Inflammatory macrophage treated with lipopolysaccharide for 4 hours (primary cell): ENCODE measurements at places on chromosomes 16 and 17.

GRCh38 chr16:68319185-68319908, 8.5 kb downstream of the PRMT7 start:
- DNase-seq = no peak

DNA sequence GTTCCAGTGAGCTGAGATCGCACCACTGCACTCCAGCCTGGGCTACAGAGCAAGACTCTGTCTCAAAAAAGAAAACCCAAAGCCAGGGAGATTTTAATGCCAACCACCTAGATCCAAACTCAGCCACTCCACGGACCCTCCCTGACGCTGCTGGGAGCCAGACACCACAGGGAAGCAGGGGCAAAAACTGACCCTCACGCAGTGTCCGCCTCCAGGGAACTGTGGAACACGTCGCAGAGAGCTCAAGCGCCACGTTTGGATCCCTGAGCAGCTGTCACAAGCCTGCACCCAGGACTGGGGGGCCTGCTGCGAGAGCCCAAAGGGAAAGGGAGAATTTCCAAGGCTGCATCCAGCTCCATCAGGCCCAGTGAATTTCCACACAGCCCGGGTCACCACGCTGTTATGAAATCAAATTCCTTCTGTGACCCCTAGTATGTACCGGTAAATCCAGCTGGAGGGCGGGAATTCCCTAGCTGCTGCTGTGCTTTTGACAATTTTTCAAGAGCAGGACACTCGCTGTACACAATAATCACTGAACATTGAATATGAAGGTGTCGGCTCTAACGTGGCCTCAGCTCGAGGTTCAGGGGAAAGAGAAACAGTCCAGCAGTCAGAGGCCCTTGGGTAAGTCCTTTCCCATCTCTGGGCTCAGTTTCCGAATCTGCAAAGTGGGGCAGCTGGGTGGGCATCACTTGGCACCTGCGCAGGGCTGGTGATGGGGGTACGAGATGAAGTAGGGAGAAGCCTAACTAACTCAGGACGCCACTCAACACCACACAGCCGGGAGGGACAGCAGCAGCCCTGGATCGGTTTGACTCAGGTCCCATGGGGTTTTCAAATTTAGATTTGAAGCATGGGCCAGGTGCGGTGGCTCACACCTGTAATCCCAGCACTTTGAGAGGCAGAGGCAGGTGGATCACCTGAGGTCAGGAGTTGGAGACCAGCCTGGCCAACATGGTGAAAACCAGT, 8.6 kb downstream of the CARHSP1 start:
- no peak for DNase-seq

- no peak for DNase-seq
Measured at GRCh38 chr16:77787452-77787851, 912 bp upstream of the VAT1L start.

GRCh38 chr17:28926786-28927185, 23.9 kb upstream of the DHRS13 start:
- DNase-seq = no peak

DNA sequence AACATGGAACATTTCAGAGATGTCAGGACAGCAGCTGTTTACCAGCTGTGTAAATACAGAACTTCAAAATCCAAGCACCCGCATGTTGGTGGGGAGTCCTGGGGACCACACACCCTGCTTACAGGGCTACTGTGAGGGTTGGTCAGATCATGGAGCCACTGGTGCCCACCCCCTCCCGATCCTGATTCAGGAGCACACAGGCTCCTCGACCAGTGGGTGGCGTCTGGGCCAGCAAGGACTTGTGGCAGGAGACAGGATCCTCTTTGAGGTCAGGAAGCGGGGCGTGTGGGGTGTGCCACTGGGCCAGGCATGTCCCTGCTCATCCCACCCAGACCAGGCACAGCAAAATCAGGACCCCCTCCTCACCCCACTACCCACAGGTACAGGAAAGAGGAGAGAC, 83.6 kb downstream of the SDK2 start:
- DNase-seq = no peak

- DNase-seq = no peak
Measured at GRCh38 chr17:78789149-78789662, 7.1 kb upstream of the CYTH1 start.

DNA sequence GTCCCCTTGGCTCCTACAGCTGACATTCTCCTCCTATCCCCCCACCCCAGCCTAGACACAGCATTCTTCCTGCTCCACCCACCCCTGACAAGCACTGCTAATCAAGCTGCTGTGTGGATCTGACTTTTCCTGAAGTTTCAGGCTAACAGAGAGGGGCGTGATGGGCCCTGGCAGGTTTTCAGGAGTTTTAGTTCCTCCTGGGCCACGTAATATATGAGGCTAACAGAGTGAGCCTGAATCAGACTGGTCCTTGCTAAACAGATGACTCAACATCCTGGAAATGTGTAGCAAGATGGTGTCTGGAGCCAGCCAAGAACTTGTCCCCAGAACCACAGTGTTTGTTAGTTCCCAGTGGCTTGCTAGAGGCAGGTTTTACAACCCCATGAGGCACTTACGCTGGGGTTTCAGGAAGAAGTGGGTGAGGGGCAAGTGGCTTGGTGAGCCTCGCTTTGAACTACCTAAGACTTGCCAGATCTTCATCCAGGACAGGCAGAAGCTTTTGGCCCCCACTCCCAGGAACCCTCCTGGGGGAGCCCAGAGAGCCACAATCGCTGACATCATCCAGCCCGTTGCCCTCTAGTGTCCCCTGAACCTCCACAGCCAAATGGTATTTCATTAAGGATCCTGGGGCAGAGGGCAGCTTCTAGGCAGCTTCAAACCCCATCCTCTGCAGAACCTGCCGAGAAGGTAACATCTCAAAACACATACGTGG, 15.9 kb downstream of the TMEM92 start:
- DNase-seq = peak; percentile 97

DNA sequence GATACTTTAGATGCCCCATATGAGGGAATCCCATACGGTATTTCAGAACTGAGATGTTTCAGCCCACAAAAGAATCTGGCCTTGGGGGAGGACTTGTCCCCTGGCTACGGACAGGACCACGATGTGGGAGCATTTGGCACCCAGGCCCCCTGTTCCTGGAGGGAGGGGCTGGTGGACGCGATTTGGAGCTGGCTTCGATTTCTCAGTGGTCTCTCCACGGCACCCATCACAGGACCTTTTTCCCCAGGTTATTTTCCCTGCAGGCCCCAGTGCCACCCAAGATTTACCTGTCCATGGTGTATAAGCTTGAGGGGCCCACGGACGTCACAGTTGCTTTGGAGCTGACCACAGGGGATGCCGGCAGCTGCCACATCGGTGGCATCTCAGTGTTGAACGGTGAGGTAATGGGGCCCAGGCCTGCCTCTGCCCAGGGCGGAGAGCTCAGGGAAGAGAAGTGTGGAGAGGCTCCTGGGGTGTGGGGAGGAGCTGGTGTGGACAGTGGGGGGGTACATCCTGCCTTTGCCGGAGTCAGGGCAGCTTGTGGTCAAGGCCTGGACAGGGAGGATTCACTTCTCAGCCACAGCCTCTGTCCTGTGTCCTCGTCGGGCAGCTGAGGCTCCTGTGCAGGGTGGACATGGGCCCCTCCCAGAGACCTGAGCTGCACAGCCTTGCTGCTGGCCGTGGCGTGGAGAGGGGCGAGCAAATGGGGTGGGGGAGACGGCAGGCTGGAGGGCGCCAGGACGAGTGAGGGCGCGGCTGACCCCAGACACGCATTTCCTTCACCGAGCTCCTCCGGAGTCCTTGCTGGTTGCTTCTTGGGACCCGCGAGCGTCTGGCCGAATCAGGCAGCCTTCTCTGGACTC, 9.9 kb downstream of the ENGASE start:
- no peak for DNase-seq

DNA sequence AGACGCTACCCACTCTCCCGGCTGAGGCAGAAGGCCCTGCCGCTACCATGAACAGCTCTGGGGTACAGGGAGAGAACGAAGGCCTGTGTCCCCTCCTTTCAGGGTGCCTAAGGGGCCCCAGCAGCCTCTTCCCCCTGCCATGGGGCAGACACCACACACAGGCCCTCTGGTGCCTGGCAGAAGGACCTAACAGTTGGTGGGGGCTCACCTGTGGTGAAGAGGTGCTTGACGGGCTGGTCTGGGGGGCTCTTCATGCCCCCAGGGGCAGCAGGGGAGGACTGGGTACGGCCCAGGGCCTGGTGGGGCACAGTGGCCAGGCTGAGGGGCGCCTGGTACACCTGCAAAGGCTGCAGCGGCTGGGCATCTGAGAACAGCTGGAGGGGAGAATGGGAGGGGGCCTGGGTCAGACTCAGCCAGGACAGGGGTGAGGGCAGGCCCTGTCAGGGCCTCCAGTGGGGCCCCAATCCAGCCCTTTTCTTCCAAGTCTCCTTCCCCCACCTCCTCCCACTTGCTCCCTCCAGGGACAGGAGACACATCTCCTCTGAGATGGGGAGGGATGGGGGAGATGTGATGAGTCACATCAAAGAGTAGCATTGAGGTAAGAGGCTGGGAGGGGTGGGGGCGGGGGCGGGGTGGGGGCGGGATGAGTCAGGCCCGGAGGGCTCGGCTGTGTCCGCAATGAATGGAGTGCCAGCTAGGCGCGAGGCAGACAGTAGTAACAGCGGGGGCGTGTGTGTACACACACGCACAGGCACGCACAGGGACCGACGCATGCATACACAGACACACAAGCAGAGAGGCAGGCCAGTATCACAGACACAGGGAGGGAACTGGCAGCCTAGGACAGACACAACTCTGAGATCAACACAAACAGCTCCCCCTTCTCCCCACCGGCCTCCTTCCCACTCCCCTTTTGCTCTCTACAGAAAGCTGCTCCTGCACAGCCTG, 16.1 kb downstream of the G6PC3 start:
- DNase-seq = peak; percentile 15

DNA sequence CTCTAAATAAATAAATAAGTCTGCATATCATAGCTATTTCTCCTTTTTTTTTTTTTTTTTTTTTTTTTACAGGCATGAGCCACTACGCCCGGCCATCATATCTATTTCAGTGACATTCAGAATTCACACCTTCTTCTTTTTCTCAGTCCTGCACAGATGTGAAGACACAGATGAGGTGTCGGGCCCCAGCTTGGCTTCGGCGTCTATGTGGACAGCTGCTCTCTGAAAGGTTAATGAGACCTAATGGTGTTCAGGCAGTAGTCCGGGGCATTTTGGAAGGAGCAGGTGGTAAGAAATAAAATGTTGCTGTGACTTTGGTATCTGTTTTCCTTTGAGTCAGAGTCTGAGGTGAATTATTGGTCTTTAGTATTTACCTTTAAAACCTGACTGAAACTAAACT, 23.6 kb downstream of the TANGO6 start:
- DNase-seq = no peak

DNA sequence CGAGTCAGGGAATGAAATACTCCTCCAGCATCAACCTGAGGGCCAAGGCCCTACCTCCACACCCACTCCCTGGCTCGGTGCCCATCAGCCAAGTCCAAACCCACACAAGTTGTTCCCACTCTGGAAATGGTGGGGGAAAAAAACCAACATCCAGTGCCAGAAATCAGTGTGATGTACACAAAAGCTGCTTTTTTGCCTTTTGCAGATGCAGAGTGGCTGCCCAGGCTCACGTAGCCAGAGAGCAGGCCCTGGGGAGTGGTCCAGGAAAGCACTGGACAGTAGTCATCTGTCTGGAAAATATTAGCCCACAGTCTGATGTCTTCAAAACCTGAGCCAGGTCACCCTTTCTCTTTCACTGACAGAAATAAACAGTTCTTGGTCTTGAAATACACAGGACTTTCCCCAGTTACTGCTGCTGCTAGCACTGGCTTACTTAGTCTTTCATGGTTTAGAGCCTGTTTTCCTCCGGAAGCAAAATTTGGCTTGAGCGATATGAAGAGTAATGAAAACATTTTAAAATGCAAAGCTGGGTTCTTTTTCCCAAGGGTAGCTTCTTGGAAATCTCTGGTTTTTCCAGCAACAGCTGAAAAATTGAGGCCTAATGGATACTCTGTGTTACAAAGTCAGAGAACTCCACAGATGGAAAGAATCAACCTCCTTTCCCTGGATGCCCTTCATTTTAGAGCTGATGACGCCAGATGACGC, 18.2 kb upstream of the NOS2 start:
- DNase-seq = no peak

GRCh38 chr16:74724820-74725549, 24.3 kb upstream of the MLKL start:
- DNase-seq = no peak

GRCh38 chr17:72123530-72124437, 3.0 kb downstream of the SOX9 start:
- no peak for DNase-seq

DNA sequence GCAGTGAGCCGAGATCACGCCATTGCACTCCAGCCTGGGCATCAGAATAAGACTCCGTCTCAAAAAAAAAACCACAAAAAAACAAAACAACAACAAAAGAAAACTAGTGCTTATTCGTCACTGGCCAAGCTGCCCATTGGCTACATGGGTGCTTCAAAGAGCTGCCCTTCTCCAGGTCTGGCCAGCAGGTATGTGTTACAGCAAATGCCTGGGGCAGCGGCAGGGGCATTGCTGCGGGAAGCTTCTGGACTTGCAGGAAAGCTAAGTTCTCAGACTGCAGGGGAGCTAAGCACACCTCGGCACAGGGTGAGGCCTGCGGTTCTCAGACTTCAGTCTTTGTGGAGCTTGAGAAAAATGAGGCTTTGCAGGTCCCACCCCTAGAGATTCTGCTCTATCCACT, 4.1 kb upstream of the STH start:
- DNase-seq = no peak

DNA sequence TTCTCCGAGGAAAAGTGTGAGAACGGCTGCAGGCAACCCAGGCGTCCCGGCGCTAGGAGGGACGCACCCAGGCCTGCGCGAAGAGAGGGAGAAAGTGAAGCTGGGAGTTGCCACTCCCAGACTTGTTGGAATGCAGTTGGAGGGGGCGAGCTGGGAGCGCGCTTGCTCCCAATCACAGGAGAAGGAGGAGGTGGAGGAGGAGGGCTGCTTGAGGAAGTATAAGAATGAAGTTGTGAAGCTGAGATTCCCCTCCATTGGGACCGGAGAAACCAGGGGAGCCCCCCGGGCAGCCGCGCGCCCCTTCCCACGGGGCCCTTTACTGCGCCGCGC, at the start of gene ERBB2:
ERBB2 (plus strand) TSS at position 247 of the 330 bp plus-strand sequence. CDS start 175 bp downstream, outside the sequence.
- DNase-seq = peak; percentile 24

DNA sequence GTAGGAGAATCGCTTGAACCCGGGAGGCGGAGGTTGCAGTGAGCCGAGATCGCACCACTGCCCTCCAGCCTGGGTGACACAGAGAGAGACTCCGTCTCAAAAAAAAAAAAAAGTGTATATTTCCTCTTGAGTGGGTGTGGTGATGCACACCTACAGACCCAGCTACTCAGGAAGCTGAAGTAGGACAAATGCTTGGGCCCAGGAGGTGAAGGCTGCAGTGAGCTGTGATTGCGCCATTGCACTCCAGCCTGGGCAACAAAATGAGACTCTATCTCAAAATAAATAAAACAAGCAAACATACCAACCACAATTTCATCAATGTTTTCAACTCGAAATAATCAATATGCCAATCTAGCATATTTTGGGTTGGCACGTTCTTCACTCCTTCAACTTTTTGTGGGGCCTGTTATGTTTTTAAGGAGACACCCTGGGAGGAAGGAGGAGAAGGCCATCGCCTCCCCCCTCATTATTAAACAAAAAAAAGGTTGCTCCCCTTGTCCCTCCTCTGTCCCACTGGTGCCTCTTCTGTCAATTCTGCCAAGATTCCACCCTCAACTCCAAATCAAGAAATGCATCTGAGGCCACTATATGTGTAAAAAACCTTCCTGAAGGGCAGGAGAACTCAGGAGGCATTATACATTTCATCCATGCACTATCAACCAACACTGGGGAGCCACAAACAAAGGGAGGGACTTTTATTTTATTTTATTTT, 52.4 kb upstream of the ATF7IP2 start:
- DNase-seq = no peak
